ENCODE measurements at places on chromosomes 2 and 18.

DNA sequence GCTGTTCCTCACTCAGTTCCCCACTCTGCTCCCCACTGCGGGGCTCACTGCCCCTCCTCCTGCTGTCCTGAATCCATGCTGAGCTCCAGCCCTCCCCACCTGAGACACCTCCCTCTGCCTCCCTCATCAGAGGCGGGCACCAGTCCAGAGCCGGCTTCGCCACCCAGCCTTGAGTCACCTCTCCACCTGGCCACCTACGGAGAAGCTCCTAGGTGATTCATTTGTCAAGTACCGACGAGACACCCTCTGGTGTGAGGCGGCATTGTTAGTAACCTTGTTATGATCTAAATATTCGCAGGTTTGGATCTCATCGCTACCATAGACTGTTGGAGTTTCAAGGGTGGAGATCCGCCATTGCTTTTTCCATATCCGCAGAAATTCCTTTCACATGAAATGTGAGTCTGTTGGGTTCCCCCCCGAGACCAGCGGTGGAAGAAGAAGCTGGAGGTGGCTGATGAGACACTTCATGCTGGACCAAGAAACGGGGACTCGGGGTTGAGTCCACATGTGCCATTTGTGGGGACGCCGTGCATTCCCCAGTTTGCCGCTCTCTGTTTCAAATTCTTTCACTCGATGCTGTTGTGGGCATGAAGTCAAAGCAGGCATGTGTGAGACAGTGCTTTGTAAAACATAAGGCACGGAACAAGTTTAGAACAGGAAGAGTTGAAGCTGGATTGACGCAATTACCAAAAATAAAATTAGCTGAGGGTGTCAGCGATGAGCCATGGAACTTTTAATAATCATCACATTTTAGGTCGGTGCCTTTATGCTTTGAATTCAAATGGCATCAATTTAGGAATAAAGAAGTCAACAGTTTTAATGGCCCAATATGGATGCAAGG lies 259.8 kb upstream of the HDAC4 start:
- no peak for DNase-seq

GRCh38 chr2:218570850-218571249 lies 2.2 kb downstream of the CNOT9 start:
- peak; percentile 61 for DNase-seq

- no peak for DNase-seq
These were observed 1062.3 kb upstream of the CRIM1 start for GRCh38 chr2:35293261-35293660.

GRCh38 chr2:28578774-28579173 lies 82.9 kb downstream of the PLB1 start:
- no peak for DNase-seq

DNA sequence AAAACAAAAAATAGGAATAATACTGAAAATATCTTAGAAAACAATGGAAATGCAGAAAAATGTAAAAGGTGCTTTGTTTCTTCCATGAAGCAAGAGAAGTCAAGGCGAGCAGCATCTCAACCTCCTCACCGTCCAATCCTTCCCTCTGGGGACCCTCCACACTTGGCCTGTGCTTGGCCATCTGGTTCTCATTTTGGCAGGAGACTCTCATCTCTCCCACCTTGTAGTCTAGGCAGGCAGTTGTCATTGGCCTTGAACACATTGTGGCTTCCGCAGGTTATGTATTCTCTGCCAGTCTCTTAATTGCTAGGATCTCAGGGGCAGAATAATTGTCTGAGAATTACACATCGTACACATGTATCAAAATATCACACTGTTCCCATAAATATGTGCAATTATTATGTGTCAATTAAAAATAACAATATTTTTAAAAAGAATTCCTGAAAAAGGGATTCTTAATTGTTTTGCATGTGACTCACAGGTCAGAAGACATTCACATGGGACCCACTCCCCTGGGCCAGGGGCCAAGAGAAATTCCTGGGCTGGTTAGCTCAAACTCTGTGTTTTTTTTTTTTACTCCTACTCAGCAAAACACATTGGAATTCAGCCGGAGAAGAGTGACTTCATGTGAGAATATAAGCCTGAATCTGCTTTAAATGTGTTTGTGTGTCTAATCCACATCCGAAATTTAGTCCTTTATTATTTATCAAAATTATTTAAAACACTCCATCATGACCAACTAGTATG lies 14.0 kb upstream of the ANKRD62 start:
- peak; percentile 91 for DNase-seq

Data from fibroblast of skin of right biceps (primary cell).